ENCODE measurements at places on chromosomes 12 and 14. TPM values are rescaled to one million over a fixed set of nuclear protein-coding genes. Genes with fewer than 3 reads are reported as not detected.

DNA sequence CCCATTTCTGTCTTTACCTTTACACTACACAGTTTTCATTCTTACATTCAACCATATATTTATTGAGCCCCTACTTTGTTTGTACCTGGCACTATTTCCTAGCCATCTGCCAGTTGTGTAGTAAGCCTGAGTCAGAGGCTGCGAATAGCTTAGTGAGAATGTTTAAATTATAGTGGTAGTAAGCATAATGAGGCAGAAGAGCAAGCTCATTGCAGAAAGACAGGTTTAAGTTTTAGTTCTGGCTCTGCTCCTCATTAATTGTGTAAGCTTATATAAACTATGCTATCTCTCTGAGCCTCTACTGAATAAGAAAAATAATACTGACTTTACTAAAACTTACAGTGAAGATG lies 123.5 kb downstream of the NAV3 start:
- H3K27me3 ChIP-seq = no peaks in the 10 kb centered on the region
- peaks cover 6% of the 10 kb centered on the region for H3K4me1 ChIP-seq
- no peak overlapping the region for H3K4me3 ChIP-seq
- DNase-seq = no peak
- peaks cover 27% of the 10 kb centered on the region for H3K36me3 ChIP-seq

GRCh38 chr12:16788506-16789203 lies 182.7 kb upstream of the LMO3 start:
- H3K27ac ChIP-seq = no peak overlapping the region
- H3K36me3 ChIP-seq = no peaks in the 10 kb centered on the region
- no peak overlapping the region for H3K4me3 ChIP-seq
- DNase-seq = no peak

LYZ gene
- not detected for total RNA-seq

DNA sequence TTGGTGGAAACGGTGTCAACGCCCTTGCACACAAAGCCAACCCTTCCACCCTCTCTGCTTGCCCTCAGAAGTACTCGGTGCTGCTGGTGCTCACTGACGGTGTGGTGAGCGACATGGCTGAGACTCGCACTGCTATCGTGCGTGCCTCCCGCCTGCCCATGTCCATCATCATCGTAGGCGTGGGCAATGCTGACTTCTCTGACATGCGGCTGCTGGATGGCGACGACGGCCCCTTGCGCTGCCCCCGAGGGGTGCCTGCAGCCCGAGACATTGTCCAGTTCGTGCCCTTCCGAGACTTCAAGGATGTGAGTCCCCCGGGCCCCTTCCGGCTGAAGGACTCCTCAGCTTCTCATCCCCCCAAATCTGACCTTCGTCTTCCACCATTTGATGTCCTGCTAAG lies 5.7 kb downstream of the CPNE6 start:
- peaks cover 27% of the 10 kb centered on the region for H3K27me3 ChIP-seq
- no peak for DNase-seq
- H3K4me3 ChIP-seq = no peak overlapping the region
- no peaks in the 10 kb centered on the region for H3K36me3 ChIP-seq

GRCh38 chr12:116926283-116927243 lies 15.8 kb downstream of the FBXW8 start:
- H3K27ac ChIP-seq = no peak overlapping the region
- peaks cover 29% of the 10 kb centered on the region for H3K36me3 ChIP-seq
- H3K4me1 ChIP-seq = peaks cover 15% of the 10 kb centered on the region
- H3K27me3 ChIP-seq = no peaks in the 10 kb centered on the region
- no peak overlapping the region for H3K4me3 ChIP-seq
- DNase-seq = no peak
